Femur (tissue), 1 donor: ENCODE measurements at places on chromosomes 3 and 15.

- no peak for DNase-seq
Observed at GRCh38 chr3:42182555-42182954, 83.4 kb downstream of the CCK start.

- no peak for DNase-seq
Observed at GRCh38 chr3:72266016-72266370, 481.0 kb upstream of the PROK2 start.

DNA sequence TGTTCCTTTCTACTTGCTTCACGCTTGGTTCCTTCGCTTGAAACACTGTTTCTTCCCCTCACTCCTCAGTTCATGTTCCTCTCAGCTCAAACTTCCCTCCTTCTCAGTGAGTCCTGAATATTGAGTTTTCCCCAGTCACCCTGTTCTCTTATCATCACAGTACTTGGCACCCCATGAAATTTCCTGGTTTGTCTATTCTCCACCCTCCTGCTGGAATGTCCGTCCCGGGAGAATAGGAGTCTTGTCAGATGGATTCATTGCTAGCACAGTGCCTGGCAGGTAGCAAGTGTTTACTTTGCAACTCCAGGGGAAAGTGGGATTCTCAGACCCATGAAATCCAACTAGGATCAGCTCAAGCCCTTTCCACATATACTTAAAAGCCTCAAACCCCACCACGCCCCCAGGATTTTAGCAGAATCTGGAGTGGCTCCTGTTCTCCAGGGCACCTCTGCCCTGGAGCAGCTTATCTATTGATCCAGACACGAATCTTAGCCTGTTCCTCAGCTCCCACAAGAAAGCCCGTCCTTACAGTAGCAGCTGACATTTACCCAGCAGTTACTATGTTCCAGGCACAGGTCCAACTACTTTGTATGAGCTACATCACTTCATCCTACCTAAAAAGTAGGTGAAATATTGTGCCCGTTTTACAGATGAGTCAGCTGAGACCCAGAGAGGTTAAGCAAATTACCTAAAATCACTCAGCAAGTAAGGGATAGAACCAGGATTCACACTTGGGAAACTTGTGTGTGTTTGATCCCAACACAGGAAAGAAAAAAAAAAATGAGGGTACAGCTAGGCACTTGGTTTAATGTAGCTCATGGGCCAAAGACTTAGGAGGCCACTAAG, 36.8 kb upstream of the MAP3K13 start:
- DNase-seq = no peak

- DNase-seq = no peak
Observed at GRCh38 chr3:28502397-28502937, 153.8 kb upstream of the AZI2 start.

GRCh38 chr3:112303764-112304325, 9.8 kb upstream of the SLC9C1 start:
- DNase-seq = peak; percentile 52

DNA sequence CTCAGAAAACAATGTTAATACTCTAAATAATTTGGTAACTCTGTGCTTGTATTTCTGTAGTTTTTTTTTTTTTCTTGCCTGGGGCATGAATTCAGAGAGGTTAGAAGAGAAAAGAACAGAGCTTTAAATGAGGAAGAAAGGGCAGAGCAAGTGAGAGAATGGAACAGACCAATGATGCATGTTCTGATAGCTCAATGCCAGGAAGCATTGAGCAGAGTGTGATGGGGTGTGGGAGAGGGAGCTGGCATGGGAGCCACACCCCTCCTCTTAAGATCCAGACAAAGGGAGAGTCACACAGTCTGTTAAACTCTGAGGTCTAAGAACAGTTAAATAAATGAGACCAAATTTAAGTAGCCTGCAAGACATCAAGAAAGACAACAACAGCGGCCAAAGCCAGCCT, 538.6 kb downstream of the TUSC7 start:
- no peak for DNase-seq

GRCh38 chr3:119858957-119859356, 77.1 kb downstream of the NR1I2 start:
- no peak for DNase-seq

- DNase-seq = no peak
Observed at GRCh38 chr3:140019946-140020345, 85.0 kb downstream of the CLSTN2 start.

- no peak for DNase-seq
Observed at GRCh38 chr3:195107593-195107992, 163.4 kb downstream of the XXYLT1 start.

DNA sequence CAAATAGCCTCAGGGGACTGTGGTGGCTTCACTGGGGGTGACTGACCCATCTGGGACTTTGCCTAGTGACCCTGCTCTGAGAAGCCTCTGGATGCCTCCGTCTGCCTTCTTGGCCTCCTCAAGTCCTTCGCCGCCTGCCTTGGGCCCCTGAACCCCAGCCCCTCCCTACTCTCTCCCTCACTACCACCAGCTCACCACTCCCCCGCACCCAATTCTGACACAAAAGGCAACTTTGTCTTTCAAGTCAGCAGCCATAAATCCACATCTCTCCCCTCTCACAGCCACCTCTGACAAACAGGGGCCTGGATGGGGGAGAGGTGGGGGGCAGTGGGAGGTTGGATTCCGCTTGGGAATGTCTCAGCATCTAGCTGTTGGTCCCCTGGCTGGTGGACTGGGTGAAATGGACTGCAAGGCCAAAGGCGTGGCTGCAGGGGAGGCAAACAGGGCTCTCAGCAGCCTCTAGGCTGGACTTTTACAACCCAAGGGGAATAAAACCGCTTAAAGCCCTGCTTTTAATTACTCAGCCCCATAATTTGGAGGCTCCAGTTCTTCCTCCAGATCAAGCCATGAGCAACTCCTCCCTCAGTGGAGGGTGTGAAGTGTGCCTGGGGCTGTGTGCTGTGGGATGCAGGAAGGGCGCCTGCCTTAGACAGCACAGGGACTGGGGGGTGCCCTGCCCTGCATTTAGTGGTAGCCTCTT, 33.4 kb downstream of the IGDCC3 start:
- no peak for DNase-seq

GRCh38 chr3:177807150-177807875, 610.0 kb upstream of the TBL1XR1 start:
- DNase-seq = no peak

GRCh38 chr3:127768346-127769008, 53.8 kb downstream of the MGLL start:
- no peak for DNase-seq

DNA sequence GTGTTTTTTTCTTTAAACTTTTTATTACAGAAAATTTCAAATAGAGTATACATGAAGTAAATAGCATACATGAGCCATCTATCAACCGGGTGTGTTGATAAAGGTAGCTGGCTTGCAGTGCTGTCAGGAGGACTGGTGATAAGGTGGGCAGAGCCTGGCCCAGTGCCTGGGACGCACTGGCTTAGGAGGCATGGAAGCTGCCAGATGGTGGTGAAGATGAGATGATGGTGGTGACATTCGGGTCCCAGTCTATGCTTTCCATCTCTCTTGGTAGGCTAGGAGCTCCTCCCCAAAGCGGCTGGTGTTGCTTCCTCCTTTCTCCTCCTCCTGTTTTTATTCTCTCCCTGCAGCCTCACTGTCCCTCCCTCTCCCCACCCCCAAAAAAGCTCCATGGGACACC, 101.7 kb downstream of the ADCY5 start:
- DNase-seq = no peak

GRCh38 chr15:62977952-62978811, 64.4 kb upstream of the TPM1 start:
- no peak for DNase-seq

GRCh38 chr3:119349354-119350041, 55.3 kb downstream of the ARHGAP31 start:
- no peak for DNase-seq

DNA sequence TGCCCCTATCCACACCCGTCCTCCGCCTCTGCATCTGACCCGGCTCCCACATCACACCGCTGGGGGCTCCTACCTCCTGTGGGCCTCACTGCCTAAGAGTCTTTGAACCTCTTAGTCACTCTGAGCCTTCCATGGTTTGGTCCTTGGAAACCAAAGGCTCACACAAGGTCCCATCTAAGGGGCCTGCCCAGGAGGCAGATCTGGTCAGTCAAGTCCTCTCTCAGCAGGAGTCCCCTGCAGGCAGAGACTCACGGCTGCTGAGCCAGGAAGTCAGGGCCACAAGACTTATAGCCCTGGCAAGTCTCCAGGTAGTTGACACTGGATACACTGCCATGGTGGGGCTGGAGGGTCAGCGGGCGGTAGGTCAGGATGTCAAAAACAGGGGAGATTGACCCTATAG, 31.2 kb upstream of the ALDH1L1 start:
- no peak for DNase-seq

- peak; percentile 54 for DNase-seq
Observed at GRCh38 chr3:52193065-52193464, 4.9 kb upstream of the ALAS1 start.

DNA sequence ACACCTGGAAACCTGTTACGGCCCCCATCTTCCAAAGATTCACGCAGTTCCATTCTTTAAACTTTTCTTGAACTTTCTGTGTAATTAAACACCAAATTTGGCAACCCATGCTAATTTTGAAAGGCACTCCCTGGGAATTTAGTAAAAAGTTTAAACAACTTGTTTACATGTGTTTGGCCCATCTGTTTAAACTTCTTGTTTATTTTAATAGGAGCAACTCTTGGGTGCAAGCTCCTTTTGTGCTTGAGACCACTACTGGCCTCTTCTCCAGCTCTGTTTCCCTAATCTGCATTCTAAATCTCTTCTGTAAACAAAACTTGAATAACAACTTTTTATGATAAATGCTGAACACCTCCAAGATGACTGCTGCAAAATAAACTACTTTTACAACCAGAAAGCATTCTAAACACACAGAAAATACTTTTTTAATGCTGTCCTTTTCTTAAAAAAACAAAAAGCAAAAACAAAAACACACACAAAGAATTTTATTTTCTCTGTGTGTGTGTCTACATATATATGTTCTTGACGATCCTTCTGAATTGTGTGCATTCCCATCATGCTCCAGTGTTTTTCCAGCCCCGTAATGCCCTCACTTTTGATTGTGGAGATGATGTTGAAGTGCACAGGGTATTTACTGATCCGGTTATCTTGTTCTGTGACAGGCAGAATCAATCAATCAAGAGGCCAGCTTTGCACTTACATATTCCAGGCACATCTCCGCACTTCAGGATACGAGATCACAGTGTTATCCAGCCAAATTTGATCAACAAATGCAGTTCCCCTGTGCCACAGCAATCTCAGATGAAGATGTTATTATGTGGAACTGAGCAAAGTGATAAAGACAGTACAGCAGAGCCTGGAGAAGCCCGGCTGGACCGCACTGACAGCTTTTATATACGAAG, 416.9 kb downstream of the FOXP1 start:
- DNase-seq = no peak

GRCh38 chr15:63043335-63044076, 959 bp downstream of the TPM1 start:
- peak; percentile 45 for DNase-seq

GRCh38 chr15:53038655-53038941, 248.5 kb upstream of the ONECUT1 start:
- no peak for DNase-seq

DNA sequence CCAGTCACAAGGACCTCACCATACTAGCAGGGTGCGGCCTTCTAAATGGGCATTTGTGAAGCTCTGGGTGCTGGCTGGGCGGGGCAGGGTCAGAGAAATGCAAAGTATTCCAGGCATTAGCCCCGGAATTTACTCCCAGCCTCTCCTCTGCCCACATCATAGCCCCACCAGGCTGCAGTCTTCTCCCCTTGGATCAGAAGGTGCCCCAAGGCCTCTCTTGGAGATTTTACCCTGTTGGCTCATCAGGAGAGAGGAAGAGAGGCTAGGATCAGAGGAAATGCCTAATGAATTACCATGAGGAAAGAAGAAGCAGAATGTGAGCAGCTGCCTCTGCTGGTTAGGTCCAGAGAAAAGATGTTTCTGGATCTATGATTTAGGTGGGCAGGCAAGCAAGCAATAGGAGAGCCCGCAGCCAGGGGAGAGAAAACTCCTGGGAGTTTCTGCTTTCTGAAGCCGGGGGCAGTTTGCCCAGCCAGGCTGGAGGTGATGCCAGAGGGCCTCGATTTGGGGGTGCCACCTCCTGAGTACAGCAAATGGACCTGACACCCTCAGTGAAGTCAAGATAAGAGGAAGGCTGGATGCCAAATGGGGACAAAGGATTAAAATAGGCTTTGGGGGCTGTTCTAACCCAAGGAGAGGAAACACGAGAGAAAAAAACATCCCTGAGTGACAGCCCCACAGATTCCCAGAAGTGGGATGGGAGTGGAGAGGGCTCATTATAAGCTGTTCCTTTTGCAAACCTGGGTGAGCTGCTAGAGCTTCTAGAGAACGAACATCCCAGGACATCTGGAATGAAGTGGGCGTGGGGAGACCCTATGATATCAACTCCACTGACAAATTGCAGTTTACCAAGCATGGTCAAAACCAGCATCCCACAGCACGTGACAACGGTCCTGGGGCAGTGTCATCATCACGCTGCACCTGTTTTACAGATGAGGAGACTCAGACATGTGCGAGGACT, 65.4 kb downstream of the BDH1 start:
- DNase-seq = no peak

GRCh38 chr3:113552851-113553250, 20.5 kb downstream of the SIDT1 start:
- no peak for DNase-seq

DNA sequence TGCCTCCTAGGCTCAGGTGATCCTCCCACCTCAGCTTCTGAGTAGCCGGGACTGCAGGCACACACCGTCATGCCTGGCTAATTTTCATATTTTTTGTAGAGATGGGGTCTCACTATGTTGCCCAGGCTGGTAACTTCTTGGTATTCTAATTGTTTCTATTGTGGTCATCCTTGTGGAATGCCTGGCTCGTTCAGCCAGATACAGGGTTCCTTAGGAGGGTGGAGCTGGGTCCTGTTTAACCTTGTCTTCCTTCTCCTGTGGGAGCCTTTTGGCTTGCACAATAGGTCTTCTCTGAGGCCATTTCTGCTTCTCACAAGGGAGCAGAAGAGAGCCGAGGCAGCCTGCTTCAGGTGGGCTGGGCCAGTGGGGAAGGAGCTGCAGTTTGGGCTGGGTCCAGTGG, 15.7 kb downstream of the PLEKHO2 start:
- no peak for DNase-seq

DNA sequence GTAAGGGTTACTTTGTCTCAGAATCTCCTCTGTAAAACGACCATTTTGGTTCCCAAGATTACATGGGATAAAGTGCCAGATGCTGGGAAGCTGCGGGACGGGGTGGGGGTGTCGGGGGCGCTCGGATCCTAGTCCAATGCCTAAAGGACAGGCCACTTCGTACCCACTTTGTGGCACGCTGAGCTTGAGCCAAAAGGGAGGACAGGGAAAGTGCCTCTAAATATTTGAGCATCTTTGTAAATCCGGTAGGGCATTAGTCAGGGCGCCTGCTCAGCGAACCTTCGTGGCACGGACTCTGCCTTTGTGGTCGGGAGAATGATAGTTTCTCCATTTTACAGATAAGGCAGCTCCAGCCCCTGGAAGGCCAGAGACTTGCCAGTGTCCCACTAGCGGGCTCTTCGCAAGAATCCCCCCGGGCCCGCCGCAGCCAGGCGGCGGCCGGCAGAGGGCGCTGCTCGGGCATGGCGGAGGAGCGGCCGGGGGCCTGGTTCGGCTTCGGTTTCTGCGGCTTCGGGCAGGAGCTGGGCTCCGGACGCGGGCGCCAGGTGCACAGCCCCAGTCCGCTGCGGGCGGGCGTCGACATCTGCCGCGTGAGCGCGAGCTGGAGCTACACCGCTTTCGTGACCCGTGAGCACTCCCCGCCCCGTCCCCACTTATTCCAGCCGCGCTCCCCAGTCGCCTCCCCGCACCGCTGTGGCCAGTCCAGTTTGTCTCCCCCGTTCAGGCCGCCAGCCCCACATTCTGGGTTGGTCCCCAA, 1.8 kb downstream of the RCCD1 start:
- DNase-seq = peak; percentile 86
